ENCODE measurements at places on chromosomes 7 and 10. TPM values are rescaled to one million over a fixed set of nuclear protein-coding genes. Genes with fewer than 3 reads are reported as not detected.

C10orf62 gene
- total RNA-seq, result not detected

NEBL gene
- total RNA-seq, result 0.10 TPM

ABCB1 gene
- 12.3 TPM for total RNA-seq

COL28A1 gene
- 0.42 TPM for total RNA-seq

MRC1 gene
- total RNA-seq, result 0.21 TPM

PDK4 gene
- 1.2 TPM for total RNA-seq

PPP1R3A gene
- total RNA-seq, result not detected

ITPRID1 gene
- total RNA-seq, result 0.73 TPM

EZH2 gene
- total RNA-seq, result 20.4 TPM

CYP2C8 gene
- total RNA-seq, result 0.10 TPM

GPER1 gene
- 0.42 TPM for total RNA-seq

OR2A12 gene
- total RNA-seq, result not detected

ANKRD2 gene
- not detected for total RNA-seq

ANKRD61 gene
- not detected for total RNA-seq

CYP3A7 gene
- total RNA-seq, result not detected

ACSL5 gene
- total RNA-seq, result 13.3 TPM

POU6F2 gene
- total RNA-seq, result not detected
